ENCODE measurements at places on chromosomes 11 and 22. TPM values are rescaled to one million over a fixed set of nuclear protein-coding genes. Genes with fewer than 3 reads are reported as not detected.

Gene C22orf31
- not detected for total RNA-seq

DNA sequence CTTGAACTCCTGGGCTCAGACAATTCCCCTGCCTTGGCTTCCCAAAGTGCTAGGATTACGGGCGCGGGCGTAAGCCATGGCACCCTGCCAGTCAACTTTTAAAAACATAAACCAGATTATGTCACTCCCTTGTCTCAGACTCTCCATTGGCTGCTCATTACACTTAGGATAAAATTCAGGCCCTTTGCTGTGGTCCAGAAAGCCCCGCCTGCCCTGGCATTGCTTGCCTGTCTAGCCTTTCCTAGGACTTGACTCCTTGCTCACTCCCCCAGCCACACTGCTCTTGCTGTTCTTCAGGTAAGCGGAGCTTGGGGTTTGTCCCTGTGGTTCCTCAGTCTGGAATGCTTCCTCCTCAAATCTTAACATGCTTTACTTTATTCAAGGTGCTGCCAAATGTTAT is 30.5 kb downstream of the DIXDC1 start:
- DNase-seq = no peak

GRCh38 chr22:49019737-49020713 is 807.6 kb downstream of the BRD1 start:
- no peak for DNase-seq

Gene OR4D5
- not detected for total RNA-seq

Gene CASP1
- not detected for total RNA-seq

- DNase-seq = no peak
Measured at GRCh38 chr11:123434262-123434661, 4.2 kb downstream of the GRAMD1B start.

Data from neural crest cell (in vitro differentiated cells).